HCT116 (cell line): ENCODE measurements at places on chromosomes 7 and 10. TPM values are rescaled to one million over a fixed set of nuclear protein-coding genes. Genes with fewer than 3 reads are reported as not detected.

Gene TMEM176A
- total RNA-seq: not detected

Gene TWIST1
- 0.86 TPM for total RNA-seq

Gene CFAP58
- 0.91 TPM for total RNA-seq

Gene SEMA3A
- 14.2 TPM for total RNA-seq

Gene CYP26A1
- total RNA-seq: 0.17 TPM

Gene GALNT17
- total RNA-seq: not detected

Gene CALHM3
- total RNA-seq: 0.49 TPM

Gene AKR1E2
- total RNA-seq: 5.0 TPM

Gene PPP1R9A
- total RNA-seq: 13.5 TPM

Gene TMEM273
- total RNA-seq: not detected

Gene SUGCT
- 4.4 TPM for total RNA-seq

Gene LMOD2
- total RNA-seq: not detected

Gene SPDYE8
- not detected for total RNA-seq

Gene CAMK2B
- total RNA-seq: 0.34 TPM

Gene WIPF3
- total RNA-seq: 8.6 TPM

Gene TMEM130
- total RNA-seq: not detected

Gene ZSCAN25
- 14.0 TPM for total RNA-seq

Gene IGF2BP3
- 79.1 TPM for total RNA-seq

Gene TAF3
- 8.0 TPM for total RNA-seq

Gene CPXM2
- 0.12 TPM for total RNA-seq

Gene TEX36
- total RNA-seq: 0.25 TPM

Gene BUD31
- total RNA-seq: 154 TPM

Gene CDHR1
- total RNA-seq: not detected

Gene KIF20B
- 50.2 TPM for total RNA-seq

Gene FOXP2
- 2.5 TPM for total RNA-seq

Gene BET1
- 17.2 TPM for total RNA-seq

Gene SLC29A4
- total RNA-seq: 24.5 TPM

Gene HOXA5
- total RNA-seq: 6.7 TPM

Gene CYP17A1
- total RNA-seq: 4.0 TPM

Gene KIAA1549
- total RNA-seq: 3.9 TPM

Gene VTI1A
- total RNA-seq: 80.7 TPM

Gene TMEM196
- total RNA-seq: not detected

Gene FAM131B
- 0.20 TPM for total RNA-seq

Gene SPDYE9
- total RNA-seq: not detected

Gene PAPOLB
- total RNA-seq: 0.20 TPM

Gene ANAPC16
- 71.1 TPM for total RNA-seq

Gene HMX2
- not detected for total RNA-seq

Gene AKR1C4
- not detected for total RNA-seq

Gene CPA2
- total RNA-seq: 1.5 TPM

Gene PHYHIPL
- total RNA-seq: not detected

Gene CFAP43
- total RNA-seq: 4.0 TPM

Gene FBXL13
- total RNA-seq: 1.0 TPM

Gene PRLHR
- total RNA-seq: not detected

Gene NRG3
- total RNA-seq: not detected

Gene SMKR1
- total RNA-seq: 8.9 TPM

Gene FAM107B
- 41.6 TPM for total RNA-seq
